Hematopoietic multipotent progenitor cell treated with erythropoietin and hydrocortisone succinate and interleukin-3 and kit ligand, for 15 days (in vitro differentiated cells): ENCODE measurements at places on chromosomes 1 and 21.

DNA sequence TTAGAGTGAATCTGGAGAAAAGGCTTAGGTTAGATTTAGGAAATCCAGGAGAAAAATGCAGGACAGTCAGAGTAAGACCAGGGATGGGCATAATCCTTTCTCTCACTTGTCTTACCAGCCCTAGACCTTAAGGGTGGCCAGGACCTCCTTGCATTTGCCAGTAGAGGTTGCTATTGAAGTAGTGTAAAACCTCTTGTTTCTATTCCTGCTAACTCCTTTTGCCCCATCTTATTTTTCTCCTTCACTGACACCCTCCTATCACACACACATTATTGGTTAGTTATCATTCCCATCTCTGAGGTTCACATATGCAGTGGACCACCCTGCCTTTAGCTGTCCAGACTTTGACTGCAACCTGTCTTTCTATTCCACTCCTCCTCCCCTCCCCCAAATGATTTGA, 75.0 kb upstream of the MACF1 start:
- no peak for DNase-seq

GRCh38 chr1:8497210-8497819, 179.4 kb downstream of the SLC45A1 start:
- no peak for DNase-seq

DNA sequence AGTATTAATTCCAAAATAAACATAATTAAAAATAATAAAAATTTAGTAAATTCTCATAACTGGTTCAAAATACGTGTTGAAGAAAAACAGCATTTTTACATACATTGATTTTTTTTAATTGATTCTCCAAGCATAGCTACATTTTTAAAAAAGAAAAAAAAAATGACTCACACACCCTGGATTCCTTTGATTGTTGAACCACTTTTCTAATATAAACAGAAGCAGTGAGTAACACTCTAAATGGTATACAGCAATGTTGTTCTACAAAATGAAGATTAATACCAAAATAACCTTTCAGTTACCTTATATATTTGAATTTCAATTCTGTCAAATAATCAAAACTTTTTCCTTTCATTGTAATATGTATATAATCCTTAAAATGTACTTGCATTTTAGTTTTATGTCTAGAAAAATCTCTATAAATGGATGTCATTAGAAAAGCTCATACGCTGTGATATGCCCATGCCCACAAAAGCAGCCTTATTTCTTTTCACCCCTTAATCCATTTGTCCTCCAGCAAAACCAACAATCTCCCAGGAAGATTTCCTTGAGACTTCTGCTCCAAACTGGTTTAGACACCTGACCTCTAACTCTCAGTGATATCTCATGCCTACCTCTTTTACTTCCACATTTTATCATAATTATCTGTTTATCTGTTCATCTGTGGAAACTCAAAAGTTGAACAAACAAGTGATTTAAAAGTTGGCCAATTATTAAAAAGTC, 246.4 kb upstream of the NR5A2 start:
- DNase-seq: no peak

DNA sequence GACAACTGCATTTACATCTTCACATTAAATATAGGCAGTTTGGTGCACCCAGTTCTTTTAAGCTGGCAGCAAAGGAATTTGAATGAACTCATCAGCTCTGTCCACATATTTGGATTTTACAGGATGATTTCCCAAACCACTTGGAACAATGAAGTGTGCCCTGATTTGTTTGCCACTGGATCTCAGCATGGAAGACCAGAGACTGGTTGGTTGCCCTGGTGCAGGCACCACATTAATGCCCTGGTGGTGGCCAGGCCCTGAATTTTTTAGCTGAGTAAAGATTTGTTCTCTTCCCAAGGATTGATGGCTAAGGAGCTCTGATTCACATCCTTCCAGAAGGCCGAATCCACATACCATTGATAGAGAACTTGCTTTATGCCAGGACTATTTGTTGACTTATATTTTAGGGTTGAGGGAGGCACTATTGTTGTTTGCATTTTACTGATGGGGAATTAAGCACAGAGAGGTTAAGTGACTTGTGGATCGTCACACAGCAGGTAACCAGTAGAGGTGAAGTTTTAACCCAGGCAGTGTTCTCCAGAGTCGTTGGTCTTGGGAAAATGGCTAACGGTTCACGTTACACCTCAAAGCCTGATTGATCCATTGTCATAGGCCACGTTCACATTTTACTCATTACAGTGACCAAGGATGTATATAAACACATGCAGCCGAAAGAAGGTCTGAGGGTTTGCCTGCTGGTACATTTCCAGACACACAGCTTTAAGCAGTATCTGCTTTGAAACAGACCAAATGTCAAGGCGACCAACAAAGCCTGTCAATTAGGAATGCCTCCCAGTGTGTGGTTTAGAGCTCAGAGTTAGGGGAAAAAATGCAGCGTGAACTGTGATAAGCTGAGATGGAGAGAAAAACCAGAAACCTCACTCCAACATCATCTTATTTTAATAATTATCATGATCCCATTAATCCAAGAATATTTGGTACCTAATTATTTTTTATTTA, 50.7 kb downstream of the KAZN start:
- DNase-seq: no peak

DNA sequence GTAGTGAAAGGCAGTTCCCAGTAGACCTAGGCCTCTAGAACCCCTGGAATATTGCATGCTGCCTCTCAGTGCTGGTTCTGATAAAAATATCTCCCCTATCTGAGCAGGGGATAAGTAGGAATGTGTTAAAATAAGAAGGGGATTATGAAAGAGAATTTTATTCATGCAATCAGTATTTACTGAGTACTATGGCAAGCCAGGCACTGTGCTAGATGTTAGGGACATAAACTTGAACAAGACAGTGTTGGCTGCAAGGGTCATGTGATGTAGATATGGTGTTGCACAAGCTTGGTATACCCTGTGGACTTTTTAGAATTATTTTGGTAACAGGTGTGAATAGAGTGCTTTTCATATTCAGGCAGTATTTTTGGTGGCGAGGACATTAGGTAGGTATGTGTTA, 23.6 kb downstream of the NOS1AP start:
- no peak for DNase-seq

DNA sequence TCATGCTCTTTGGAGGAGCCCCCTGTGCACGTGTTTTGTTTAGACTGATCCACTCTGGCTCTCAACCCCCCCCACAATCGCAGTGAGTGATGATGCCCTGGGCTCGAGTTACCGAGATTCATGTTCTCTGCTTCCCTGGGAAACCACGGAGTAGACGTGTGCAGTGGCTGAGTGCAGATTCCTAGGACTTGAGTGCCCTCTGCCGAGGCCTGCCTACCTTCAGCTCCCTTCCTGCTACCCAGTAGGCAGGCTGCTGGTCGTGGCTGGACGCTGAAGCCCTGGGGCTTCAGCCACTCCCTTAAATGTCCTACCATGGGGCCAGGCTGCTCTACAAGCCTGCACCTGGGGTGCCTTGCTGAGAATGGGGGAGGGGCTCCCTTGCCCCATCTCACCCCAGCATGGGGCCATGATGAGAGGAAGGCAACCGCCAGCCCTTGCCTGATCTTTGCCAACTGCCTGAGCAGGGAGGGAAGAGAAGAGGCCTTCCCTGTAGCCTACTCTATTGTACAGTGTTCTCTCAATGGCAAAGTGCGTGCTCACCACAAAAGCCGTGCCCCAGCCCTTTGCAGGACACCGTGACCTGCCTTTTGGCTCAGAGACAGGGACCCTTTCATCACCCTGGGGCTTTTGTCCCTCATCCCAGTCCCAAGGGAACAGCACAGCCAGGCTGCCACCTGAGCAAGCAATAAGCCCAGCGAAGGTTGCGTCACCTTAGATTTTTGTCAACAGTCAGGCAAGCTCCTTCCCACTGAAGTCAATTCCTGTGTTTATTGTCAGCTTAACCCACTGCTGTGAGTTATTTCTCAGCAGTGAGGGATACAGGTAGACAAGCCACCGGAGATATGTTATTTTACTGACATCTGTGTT, 4.1 kb upstream of the GRIK3 start:
- no peak for DNase-seq

DNA sequence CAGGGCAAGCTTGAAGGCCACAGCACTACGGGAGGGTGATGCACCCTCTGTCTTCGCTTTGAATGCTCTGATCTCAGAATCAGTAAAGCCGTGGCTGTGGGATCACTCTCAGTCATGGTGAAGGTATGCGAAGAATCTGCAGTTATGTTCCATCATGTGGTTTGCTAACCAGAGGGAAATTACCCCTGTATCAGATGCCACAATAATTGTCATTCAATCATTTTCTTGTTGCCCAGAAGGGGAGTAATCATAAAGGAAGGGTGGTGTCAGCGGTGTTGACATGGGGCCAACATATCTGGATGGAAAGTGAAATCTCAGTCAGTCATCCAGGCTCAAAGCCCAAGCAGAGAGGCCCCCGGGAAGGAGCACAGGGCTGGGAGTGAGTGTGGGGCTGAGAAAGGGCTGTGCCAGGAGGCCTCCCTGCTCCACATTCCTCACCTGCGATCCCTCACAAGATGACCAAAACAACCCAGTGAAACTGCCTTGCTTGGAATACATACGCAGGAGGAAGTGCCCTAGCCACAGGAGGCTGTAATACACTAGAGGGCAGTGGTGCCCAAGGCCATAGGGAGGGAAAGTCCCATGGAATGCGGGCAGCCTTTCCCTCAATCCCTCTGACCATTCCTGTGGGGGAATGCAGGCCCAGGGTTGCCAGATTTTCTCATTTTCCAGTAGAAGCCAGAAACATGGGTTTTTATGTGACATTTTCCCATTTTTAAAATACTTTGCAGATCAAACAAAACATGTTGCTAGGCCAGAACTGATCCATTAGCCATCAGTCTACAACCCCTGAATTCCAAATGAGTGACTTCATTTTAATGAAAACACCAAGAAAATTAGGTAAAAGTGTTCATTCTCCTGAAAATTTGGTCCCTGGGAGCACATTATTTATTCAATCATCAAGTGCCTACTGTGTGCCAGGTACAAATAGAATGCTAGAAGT, 95.7 kb upstream of the VANGL1 start:
- DNase-seq: no peak

DNA sequence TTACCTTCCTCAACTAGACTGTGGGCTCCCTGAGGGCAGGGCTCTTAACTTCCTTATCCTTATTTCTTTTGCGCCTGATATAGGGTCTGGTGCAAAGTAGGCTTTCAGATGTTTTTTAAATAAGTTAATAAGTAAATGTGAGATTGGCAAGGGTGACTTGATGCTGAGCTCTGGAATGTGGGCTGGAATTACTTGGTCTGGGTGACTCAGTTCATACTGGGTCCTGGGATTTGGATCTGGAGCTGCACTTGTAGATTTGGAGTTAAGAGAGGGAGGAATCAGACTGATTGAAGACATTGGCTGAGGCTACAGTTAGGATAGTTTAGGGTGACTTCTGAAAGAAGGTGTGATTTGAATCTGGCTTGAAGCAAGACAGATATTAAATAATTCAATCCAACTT, 190.9 kb downstream of the GIPC2 start:
- DNase-seq: no peak

- no peak for DNase-seq
Measured at GRCh38 chr1:232912845-232913580, 37.4 kb upstream of the NTPCR start.

DNA sequence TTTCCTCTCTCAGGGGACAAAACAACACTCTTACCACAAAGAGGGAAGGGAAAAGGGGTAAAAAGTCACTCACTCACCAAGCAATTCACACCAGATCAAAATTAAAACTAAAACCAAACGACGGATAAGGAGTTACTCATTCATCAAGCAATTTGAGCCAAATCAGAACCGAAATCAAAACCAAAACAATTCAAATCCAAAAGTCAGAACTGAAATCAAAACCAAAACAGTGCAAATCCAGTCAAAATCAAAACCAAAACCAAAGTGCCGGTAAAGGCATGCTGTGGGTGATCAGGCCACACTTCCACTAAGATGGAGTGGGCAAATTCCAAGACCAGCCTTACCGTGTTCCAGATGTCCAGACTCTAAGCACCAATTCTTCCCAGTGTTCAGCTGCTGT, 717.9 kb downstream of the AMY1C start:
- DNase-seq: no peak

DNA sequence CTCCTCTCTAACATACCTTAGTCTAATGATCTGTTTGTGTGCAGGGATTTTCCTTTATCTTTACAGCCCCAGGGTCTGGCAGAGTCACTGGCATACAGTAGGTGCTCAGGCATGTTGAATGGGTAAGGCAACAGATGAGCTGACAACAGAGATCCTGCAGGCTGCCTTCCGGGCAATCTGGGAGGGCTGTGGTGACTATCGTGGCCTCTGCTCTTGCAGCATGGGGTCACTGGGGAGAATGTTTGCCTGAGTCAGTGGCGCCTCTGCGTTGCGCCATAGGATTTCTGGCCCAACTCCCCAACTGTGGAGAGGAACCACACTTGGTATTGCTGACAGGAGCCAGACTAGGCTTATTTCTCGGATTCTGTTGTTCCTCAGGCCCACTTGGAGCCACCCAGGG, 93.8 kb downstream of the LAMC2 start:
- DNase-seq: no peak

GRCh38 chr1:36590771-36591170, 108.1 kb upstream of the CSF3R start:
- DNase-seq: no peak

- DNase-seq: no peak
Measured at GRCh38 chr1:203612932-203613682, 13.5 kb upstream of the ATP2B4 start.

- no peak for DNase-seq
Measured at GRCh38 chr1:109769330-109770078, 5.8 kb upstream of the EPS8L3 start.

DNA sequence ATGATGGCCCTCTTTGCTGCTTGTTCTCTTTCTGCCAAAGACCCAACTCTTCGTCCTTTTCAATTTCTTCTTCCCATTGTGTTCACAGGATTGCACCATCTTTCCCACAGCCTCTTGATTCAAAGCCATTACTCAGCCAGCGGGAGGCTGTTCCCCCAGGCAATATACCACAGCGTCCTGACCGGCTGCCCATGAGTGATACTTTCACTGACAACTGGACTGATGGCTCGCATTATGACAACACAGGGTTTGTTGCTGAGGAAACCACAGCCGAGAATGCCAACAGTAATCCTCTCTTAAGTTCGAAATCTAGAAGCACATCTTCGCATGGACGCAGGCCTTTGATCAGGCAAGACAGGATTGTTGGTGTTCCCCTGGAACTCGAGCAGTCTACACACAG, 167.4 kb downstream of the LRRC40 start:
- no peak for DNase-seq

GRCh38 chr1:22529901-22530621, 33.2 kb upstream of the EPHA8 start:
- no peak for DNase-seq

DNA sequence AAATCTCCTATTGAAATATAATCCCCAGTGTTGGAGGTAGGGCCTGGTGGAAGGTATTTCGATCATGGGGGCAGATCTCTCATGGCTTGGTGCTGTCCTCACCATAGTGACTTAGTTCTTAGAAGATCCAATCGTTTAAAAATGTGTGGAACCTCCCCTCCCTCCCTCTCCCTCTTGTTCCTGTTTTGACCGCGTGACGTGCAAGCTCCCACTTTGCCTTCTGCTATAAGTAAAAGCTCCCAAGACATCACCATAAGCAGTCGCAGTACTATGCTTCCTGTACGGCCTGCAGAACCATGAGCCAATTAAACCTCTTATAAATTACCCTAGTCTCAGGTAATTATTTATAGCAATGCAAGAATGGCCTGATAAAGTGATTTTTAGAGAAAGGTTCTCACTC, 10.9 kb upstream of the RGS2 start:
- DNase-seq: no peak
